ENCODE measurements at places on chromosomes 3 and 15.

- no peak for DNase-seq
Observed at GRCh38 chr3:167375478-167375877, 4.6 kb downstream of the ZBBX start.

DNA sequence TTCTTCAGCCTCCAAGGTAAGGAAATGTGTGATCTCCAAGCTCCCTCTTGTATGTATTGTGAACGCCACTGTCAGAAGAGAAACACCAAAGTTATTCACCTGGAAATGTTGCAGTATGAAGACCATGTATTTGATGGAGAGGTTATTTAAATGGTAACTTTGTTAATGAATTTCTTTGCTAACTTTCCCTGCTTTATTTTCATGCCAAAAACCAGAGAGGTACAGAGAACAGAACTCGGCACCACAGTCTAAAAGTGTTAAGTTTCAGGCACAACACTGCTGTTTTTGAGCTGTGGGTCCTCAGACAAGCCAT, 73.1 kb upstream of the TNFSF10 start:
- DNase-seq = no peak

GRCh38 chr3:134312873-134313846, 61.1 kb downstream of the AMOTL2 start:
- peak; percentile 86 for DNase-seq

GRCh38 chr3:65303431-65303830, 615.6 kb upstream of the ADAMTS9 start:
- no peak for DNase-seq

DNA sequence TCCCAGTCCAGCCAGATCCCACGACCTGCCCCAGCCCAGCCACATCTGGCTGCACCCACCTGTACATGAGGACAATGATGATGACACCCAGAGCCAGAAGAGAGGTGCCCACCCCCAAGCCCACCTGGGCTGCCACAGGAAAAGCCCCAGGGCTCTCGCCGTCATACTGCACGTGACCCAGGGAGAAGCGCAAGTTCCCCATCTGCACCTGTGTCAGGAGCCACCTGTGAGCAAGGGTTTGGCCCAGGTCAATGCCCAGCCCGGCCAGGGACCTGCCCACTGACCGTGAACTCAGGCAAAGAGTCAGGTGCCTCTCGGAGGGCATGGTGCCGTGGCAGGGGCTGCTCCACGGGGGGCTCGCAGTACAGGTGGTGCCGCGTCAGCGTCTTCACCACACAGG, 16.3 kb downstream of the PLXNB1 start:
- DNase-seq = no peak

DNA sequence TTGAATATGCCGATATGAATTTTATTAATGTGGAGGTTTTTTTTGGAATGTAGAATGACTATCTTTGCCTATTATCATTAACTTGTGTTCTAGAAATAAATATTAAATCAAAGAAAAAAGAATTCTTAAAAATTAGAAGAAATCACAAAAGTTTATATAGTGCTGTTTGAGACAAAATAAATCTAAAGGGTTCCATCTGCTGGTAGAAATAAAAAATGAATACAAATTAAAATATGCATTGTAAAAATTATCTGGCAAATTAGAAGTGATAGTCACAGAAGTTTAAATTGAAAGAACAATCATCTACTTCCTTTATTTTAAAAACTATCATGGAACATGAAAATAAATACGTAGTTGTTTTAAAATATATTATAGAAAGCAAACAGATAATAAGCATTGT, 22.7 kb upstream of the ZBTB20 start:
- DNase-seq = no peak

DNA sequence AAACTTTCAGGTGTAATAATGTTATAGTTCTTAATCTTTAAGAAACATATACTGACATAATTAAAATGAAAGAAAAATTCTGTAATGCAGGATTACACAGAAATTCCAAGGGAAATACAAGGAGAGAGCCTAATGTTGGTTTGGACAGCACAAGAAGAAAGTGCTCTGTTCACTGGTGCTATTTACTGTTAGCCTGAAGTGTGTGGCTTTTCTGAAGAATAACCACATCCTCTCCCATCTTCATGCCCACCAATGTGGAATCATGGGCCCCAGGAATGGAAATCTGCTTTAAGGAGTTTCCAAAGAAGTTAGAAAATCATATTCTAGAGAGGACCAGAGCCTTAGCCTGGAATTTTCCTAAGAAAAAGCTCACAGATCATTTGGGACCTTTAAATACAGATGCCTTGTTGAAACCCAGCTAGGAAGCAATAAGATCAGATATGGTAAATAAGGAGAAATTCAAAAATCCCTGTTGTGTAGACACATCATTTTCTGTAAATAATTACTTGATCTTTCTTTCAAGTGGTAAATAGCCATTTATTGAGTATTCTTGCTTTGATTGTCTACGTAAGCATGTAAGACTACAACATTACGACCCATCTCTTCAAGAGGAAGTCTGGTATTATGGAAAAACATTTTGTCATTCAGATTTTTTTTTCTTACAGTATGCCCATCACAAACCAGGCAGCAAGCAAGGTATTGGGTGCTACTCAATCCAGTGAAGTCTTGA, 10.3 kb upstream of the USP50 start:
- DNase-seq = no peak

GRCh38 chr15:38294126-38294525, 41.5 kb downstream of the SPRED1 start:
- no peak for DNase-seq

GRCh38 chr15:45660231-45660979, 25.6 kb downstream of the SQOR start:
- no peak for DNase-seq

- DNase-seq = no peak
Observed at GRCh38 chr15:70854666-70854976, 664 bp upstream of the LARP6 start.

- no peak for DNase-seq
Observed at GRCh38 chr3:160999274-160999673, 105.9 kb downstream of the B3GALNT1 start.

DNA sequence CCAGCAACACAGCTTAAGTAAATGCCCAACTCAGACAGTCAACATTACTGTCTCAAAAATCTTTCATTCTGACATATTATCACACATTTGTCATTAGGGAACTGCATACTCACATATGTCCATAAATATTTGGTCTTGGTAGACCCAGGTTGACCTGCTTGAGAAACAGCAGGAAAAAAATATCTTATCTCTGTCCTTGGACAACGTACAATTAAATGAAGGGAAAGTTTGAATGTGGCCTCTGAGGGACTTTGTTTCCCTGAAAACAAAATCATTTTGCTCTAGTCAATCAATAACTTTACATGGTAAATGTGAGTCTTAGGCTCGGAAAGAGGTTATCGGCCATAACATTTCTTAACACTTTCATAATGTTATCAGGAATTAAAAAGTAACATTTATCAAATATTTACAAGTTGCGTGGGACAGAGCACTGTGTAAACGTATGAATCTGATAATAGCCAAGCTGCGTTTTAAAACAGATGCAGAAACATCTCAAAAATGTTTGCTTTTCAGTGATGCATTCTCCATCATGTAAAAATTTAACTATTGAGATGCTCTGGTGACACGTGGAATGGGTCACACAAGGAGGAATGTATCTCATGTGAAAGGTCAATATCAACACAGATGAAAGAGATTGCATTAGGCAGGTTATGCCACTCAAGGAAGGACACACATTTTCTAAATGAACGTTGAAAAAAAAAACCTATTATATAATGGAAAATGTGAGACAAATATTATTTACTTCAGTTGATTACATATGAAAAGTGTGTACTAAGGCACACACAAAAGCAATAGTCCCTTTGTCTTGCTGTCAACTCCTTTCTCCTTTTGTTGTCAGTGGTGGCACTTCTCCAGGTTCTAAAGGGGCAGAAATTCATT, 304.4 kb downstream of the WDR72 start:
- no peak for DNase-seq

GRCh38 chr3:127539366-127540060, 51.0 kb downstream of the TPRA1 start:
- DNase-seq = no peak

DNA sequence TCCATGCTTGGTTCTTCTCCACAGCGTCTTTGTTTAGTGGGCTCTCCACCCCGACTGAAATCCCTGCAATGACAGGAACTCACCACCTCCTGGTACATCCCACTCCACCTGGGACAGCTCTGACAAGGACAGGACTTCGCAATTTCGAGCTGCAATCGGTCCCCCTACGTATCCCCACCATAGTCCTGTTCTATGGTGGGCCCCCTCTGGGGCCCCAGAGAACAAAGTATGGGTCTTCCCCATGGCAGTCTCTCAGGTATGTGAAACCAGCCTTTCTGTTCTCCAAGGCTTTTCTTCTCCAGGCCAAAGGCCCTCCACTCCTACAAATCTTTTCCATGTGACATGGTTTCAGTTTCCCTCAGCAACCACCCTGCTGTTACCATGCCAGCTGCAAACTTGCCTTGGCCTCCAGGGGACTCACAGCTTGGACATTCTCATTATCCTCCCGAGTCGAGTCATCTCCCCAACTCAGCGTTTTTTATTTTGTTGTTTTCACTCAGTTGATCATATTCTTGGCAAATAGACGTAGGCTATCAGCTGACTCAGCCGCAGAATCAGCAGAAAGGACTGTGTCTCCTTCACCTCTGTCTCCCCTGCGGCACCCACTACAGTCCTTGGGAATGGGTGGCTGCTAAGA, 233.3 kb downstream of the OPA1 start:
- no peak for DNase-seq

DNA sequence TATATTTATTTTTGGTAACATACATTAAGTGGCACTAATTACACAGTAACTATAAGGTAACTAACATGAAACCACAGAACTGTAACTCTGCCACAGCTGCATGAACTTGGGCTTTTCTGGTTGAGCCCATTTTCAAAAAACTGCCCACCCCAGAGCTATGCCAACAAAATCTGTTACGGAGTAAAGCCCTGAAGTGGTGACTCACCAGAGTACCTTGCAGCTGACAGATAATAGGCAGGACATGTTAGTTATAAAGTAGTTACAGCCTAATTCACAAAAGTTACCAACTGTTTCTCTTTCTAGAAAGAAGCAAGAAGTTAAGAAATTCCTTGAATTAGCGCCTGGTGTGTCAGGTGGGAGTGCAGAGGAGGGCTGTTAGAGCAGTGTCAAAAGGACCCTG, 1.5 kb upstream of the GPX1 start:
- DNase-seq = no peak

All from left hindlimb (tissue), 1 donor.